NCI-H526 (cell line): ENCODE measurements at places on chromosomes 6 and 20.

DNA sequence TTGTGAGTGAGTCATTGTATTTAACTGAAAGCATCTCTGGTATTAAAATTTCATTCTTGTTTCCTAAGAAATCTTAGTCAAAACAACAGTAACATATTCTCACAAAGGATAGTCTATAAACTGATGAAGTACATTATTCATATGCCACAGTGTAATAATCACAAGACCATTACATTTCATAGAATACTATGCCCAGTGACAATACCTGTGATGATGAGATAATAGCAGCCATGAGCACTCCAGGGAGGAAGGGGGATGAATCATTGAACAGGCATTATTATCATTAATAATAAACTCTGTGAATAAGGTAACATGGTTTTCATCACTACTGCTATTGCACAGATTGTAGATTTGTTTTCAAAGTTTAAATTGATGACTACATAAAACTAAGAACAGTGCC is 667.9 kb downstream of the EPM2A start:
- DNase-seq: no peak

DNA sequence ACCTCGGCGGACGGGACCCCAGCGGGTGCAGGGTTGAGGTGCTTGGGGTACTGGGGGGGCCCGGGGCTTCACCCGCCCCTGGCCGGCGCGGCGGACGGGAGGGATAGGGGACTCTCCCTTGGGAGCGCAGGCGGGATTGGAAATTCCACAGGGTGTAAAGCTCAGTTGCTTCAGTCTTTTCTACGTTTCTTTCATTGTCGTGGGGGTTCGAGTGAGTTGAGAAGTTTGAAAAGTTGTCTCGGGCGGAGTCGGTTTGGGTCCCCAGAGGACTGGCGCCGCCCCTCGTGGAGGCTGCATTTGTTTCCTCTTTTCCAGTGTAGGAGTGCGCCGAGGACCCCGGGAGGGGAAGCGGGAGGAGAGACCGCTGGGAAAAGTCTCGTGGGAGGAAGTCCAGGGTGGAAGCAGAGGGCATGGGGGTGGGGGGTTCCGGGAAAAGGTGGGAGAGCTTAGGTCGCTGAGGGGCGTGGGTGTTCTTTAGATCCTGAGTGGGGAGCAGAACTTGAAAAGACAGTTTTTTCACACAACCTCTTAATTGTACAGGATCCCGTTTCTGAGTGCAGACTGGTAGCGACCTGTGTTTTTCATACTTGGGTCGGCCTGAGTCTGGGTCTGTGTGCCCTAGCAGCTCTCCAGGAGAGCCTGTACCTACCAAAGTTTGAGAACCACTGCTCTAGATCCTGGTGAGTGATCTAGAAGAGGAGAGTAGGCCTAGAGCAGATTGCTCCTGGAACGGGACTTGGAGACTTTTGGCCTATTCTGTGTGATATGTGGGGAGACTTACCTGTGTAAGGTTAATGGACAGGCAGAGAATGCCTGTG is 495 bp downstream of the FAM83B start:
- peak; percentile 74 for DNase-seq

DNA sequence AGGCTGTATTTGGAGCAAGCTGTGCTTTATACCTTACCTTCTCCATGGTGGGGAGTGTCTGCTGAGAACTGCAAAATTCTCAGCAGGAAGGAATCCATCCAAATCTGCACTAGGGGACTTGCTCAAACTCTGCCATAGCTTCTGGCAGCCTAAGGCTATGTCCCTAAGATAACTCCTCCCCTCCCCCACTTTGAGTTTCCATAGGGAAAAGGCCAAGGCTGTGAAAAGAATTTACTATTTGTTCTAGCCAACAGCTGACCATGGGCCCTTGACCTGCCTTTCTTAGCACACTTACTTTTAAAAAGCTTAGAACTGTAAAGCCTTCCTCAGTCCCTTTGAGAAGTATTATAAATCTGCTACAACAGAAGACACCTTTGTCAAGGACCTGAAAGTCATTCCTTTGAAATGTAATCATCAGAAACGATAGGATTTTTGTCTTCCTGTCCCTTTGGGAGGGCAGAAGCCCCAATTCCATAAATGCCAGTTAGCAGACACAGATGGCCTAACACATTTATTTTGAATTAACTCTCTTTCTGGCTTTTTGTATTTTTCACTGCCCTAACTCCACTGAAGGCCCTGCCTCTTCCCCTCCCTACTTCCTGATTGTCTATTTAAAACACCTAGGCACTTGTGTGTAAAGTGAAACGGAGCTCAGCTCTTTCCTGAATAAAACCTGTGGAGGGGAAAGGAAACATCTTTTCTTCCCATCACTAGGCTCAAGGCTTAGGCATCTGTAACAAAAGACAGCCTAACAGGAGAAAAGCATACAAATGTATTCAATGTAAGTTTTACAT is 157.1 kb downstream of the AKAP7 start:
- no peak for DNase-seq

- DNase-seq: no peak
These were observed 380.7 kb upstream of the CITED2 start for GRCh38 chr6:139754898-139755775.

DNA sequence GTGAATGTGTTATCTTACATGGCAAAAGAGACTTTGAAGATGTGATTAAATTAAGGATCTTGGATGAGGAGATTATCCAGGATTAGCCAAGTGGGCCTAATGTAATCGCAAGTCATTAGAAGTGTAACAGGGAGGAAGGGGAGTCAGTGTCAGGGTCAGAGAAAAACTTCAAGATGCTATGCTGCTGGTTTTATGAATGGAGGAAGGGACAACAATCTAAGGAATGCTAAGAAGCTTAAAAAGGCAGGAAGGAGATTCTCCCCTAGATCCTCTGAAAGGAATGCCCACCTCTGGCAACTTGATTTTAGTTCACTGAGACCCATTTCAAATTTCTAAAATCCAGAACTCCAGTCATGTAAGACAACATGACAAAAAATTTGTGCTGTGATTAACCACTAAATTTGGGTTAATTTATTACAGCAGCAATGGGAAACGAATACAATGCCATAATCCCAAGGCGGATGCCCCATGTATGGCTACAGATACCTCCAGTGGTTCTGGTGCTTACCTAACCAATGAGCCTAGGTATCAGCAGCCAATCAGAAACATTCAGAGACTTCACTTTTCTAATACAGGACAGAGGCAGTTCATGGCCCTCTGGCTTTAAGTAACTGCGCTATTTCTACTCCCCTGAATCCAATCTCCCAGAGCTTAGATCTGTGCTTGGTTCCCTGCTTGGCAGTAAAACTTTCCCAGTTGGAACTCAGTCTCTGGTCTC is 3.6 kb upstream of the TAAR8 start:
- DNase-seq: no peak

DNA sequence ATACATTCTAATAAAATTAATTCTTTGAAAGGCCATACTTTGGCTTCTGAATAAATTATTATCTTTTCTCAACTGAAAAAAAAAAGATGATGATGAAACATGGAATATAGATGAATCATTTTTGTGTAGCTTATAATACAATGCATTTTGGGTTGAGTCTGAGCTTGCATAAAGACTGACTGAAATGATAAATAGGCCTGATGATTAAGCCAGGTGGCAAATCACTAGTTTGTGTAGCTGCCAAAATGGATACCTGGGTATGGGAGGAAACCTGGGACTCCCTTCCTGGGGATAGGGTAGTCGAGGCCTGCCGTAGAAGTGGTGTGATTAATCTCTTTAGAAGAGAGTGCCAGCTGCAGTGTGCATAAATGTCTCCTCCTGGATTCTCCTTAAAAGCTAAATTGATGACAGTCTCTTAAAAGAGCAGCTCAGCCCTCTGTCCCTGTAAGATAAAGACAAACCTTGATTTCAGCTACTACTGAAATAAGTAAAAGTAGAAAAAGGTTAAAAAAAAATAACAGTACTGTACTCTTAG is 275.1 kb downstream of the GRIK2 start:
- DNase-seq: no peak

DNA sequence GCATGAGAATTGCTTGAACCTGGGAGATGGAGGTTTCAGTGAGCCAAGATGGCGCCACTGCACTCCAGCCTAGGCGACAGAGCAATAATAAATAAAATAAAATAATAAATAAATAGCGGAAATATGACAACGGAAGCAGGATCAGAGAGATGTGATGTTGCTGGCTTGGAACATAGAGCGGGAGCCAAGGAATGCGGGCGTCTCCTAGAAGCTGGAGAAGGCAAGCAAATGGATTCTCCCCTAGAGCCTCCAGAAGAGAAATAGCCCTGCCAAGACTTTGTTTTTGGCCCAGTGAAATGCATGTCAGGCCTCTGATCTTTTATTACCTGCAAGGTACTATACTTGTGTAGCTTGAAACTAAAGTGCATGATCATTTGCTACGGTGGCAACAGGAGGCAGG is 12.4 kb downstream of the KIAA1755 start:
- no peak for DNase-seq

GRCh38 chr6:134853111-134854055 is 96.5 kb downstream of the ALDH8A1 start:
- no peak for DNase-seq

DNA sequence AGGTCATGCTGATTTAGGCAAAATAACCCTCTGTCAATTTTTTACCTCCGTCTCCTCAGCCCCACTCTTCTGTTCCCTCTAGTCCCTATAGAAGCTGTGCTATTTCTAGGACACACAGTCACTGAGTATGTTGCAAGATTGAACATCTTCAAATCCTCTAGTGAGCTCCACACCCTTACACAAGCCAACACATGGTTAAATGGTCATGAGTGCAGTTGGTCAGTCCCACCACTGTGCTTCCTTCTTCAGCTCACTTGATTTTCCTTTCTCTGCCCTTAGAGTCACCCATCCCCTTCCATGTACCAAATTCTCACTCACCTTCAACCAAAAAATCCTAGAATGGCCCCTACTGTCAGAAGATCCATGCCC is 48.2 kb upstream of the F13A1 start:
- no peak for DNase-seq
